ENCODE measurements at places on chromosomes 5 and 9.

DNA sequence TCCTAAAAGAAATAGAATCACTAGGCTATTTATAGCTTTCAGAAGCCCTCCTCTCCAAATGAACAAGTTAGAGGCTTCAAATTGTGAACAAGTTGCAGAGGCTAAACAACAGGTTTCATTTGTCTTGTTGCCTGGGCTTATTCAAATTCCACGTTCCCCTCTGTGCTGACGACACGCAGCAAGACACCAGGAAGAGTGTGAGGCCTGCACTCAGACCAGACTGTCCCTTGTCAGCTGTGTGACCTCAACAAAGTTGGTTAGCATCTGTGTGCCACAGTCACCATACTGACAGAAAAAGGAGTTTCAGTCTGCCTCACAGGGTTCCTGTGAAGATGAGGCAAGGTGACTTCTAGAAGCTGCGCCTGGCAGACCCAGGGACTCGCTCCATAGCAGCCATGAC, 22.1 kb upstream of the GABBR2 start:
- no peak for DNase-seq

- no peak for DNase-seq
Observed at GRCh38 chr9:31137176-31138160, 1247.0 kb upstream of the ACO1 start.

- DNase-seq = no peak
Observed at GRCh38 chr5:79499640-79500273, 14.2 kb downstream of the HOMER1 start.

DNA sequence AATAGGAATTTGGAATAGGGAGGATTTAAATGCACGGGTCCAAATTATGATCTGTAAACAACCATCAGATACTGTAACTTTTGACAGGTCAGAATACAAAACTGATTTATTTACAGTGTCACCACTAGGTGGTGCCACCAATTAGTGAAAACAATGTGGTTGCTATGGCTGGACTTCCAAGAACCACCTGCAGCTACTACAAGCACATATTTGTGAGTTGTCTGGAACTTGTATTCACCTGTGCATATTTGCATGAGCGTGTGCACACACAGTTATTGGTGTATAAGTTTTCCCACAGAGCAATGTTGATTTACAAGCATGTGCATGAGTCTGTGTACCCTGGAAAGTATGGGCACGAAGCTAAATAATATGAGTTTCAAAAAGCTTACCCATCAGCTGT, 3.0 kb upstream of the HRCT1 start:
- DNase-seq = no peak

DNA sequence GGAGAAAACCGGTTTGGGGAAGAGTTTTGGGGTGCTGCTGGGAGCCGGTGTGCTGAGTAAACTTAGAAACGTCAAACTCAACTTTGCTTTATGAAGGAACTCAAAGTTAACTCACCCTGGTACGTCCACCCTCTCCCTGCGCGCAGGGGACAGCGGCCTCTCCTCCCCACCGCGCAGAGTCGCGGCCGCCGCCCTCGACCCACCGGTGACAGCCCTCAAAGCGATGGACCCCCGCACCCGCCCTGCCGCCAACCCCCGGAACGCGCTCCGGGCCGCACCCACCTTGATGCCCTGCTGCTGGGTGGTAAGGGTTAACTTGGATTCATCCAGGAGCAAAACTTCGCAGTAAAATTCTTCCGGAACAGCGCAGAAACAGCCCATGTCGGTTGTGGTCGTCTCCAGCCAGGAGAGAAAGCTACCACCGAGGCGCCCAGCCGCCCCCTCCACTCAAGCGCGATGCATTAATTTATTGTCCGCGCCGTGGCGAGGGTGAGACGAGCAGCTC, 366 bp downstream of the EPB41L4A start:
- no peak for DNase-seq

DNA sequence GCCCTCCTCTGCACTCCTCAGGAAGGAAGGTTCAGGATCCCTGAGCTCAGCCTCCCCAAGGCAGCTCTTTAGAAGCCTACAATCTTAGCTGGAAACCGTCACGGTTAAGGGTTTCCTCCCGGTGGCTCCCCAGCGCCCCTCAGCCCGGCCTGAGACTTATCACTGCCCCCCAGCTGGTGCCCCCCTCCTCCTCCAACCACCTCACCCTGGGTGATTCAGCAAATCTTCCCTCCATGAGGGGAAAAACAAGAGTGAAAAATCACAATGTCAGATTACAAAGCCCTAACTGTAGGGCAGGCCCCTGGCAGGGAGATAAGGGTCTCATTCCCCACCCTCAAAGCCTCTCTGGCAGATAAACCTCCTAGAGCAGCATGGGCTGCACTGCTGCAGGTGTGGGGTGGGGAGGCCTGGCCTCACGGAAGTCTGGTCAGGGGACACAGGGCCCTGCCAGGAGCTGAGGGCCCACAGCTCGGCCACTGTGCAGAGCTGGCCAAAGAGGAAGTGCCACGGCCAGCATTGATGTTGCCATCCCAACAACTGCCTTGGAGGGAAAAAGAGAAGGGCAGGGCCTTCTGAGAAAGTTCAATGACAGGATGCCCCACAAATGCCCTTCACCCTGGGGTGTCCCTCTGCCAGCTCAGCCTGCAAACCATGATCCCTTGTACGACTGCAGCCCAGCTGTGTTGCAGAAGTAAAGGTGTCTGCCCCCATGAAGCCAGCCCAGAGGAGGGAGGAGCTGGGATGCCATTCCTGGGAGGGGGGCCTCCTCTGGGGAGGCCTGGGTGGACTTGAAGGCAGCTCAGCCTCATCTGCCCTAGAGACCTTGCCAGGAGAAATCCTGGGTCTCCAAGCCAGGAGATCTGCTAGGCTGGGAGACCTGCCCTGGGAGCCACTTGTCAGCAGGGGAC, 25.9 kb downstream of the GFI1B start:
- no peak for DNase-seq

GRCh38 chr5:179292202-179292601, 53.1 kb downstream of the ADAMTS2 start:
- DNase-seq = no peak
